ENCODE measurements at places on chromosomes 3 and 15.

DNA sequence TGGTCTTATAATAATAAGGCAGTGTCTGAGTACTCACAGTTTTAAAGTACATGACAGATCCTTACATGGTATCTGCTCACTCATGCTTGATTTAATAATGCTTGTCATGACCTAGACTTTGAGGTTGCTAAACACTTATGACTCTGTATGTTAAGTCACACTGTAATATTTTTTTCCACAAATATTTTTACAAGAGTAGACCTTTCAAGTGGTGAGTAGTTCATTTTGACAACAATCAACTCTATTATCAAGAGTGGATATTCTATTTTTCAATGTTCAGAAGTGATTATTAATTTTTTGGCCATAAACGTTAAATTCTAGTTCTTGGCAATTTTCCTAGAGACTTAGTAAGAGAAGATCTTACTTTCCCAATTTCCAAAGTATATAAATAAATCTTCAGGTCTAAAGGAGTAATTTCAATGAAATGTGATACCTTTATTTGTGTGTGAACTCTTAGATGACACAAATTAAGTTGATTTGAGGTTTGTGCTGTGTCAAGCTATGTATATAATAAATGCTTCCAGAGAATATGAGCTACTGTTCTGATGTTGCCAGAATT is 104.5 kb downstream of the NLGN1 start:
- H3K4me3 ChIP-seq: no peak overlapping the region
- no peak overlapping the region for H3K27ac ChIP-seq
- H3K36me3 ChIP-seq: no peaks in the 10 kb centered on the region
- no peaks in the 10 kb centered on the region for H3K4me1 ChIP-seq
- DNase-seq: no peak

GRCh38 chr3:170502297-170502696 is 83.6 kb downstream of the SLC7A14 start:
- H3K4me3 ChIP-seq: no peak overlapping the region
- no peak for DNase-seq
- H3K27me3 ChIP-seq: no peaks in the 10 kb centered on the region
- H3K27ac ChIP-seq: no peak overlapping the region
- no peaks in the 10 kb centered on the region for H3K36me3 ChIP-seq

DNA sequence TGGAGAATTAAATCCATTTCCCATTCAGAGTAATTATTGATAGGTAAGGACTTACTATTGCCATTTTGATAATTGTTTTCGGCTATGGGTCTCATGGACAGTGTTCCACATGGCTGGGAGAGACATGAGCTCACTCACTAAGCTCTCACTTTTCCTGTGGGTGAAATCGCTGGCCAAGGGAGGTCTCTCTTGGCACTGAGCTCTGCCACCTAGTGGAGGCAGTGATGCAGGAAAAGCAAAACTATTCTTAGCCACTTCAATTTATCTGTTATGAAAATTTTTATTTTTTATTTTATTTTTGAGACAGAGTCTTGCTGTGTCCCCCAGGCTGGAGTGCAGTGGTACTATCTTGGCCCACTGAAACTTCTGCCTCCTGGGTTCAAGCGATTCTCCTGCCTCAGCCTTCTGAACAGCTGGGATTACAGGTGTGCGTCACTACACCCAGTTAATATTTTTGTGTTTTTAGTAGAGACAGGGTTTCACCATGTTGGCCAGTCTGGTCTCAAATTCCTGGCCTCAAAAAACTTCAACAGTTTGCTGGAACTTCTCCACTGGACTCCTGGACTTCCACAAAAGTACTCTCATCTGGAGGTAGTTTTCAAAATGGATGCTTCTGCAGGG is 4.7 kb upstream of the RNF13 start:
- H3K27ac ChIP-seq: no peak overlapping the region
- H3K4me1 ChIP-seq: no peaks in the 10 kb centered on the region
- peak; percentile 70 for DNase-seq
- H3K36me3 ChIP-seq: no peaks in the 10 kb centered on the region

DNA sequence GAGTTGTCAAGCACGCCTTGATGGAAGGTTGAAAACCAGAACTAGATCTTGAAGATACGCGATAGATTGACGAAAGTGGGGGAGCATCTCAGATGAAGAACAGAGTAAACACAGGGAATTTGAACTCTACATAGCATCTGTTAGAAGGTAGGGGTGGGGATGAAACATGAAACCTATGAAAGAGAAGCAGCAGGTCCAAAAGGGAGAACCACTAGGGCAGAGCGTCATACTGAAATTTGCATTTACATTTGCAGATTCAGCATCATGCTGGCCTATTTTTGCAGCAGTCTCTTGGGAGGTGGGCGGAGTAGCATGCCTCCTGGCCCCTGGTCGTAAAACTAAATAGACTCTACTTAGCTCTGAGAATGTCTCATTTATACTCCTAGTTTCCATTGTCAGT is 46.1 kb upstream of the RASGRP1 start:
- H3K27ac ChIP-seq: no peak overlapping the region
- no peak overlapping the region for H3K4me3 ChIP-seq
- H3K27me3 ChIP-seq: no peaks in the 10 kb centered on the region
- DNase-seq: no peak

DNA sequence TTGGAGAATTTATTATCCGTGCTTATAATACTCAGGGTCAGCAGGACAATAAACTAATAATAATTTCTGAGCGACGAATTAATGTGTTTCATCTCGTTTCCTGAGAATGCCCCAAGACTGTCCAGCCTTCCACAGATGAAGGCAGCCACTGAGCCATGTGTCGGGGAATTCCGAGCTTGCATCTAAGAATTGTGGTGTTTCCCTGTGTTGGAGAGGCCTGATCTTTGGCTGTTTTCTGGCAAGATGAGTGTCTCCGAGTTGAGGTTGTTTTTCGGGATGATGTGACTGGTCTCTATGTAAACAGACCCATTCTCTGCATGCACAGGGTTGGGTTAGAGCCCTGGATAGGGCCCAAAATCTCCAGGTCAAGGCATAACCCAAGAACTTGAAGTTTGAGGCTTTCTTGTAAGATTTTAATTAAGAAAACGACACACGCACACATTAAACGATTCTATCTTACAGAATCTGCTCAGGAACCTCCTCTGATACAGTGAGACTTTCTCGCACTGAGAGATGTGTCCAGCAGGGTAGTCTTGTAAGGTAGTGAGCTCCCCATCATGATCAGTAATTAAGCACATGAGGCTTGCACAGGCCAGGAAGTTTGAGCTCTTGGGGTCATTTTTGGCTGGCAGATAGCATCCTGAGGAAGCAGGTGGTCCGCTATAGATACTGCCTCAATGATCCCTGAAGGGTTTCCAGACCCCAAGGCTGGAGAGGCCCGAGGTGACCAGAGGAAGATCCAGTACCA is 14.4 kb downstream of the FGD5 start:
- no peak for DNase-seq
- peaks cover 22% of the 10 kb centered on the region for H3K4me1 ChIP-seq
- H3K27me3 ChIP-seq: no peaks in the 10 kb centered on the region
- no peak overlapping the region for H3K27ac ChIP-seq
- no peaks in the 10 kb centered on the region for H3K36me3 ChIP-seq
- no peak overlapping the region for H3K4me3 ChIP-seq

GRCh38 chr3:100912976-100913545 is 80.2 kb downstream of the ABI3BP start:
- H3K36me3 ChIP-seq: no peaks in the 10 kb centered on the region
- H3K27me3 ChIP-seq: no peaks in the 10 kb centered on the region
- no peak overlapping the region for H3K4me3 ChIP-seq
- no peak for DNase-seq
- no peaks in the 10 kb centered on the region for H3K4me1 ChIP-seq

DNA sequence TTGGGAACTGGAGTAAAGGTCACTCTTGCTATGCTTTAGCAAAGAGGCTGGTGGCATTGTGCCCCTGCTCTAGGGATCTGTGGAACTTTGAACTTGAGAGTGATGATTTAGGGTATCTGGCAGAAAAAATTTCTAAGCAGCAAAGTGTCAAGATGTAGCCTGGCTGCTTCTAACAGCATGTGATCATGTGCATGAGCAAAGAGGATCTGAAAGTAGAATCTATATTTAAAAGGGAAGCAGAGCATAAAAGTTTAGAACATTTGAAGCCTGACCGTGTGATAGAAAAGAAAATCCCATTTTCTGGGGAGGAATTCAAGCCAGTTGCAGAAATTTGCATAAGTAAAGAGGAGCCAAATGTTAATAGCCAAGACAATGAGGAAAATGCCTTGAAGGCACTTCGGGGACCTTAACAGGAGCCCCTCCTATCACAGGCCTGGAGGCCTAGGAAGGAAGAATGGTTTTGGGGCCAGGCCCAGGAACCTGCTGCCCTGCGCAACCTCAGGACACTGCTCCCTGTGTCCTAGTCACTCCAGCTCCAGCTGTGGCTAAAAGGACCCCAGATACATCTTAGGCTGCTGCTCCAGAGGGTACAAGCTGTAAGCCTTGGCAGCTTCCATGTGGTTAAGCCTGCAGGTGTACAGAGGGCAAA is 212.2 kb upstream of the LINGO1 start:
- no peak overlapping the region for H3K27ac ChIP-seq
- no peak for DNase-seq
- no peak overlapping the region for H3K4me3 ChIP-seq

GRCh38 chr15:66698318-66698961 is 3.6 kb upstream of the SMAD6 start:
- peaks cover 11% of the 10 kb centered on the region for H3K4me1 ChIP-seq
- H3K36me3 ChIP-seq: no peaks in the 10 kb centered on the region
- no peak overlapping the region for H3K4me3 ChIP-seq
- peak; percentile 96 for DNase-seq
- peak overlapping the region; percentile 56 for H3K27ac ChIP-seq

GRCh38 chr3:184315543-184315867 is 1.1 kb downstream of the EIF4G1 start:
- DNase-seq: no peak
- peaks cover 5% of the 10 kb centered on the region for H3K36me3 ChIP-seq
- H3K27ac ChIP-seq: peak overlapping the region; percentile 92
- H3K4me1 ChIP-seq: peaks cover 4% of the 10 kb centered on the region

GRCh38 chr15:20645956-20646355 is 104.4 kb upstream of the GOLGA6L6 start:
- H3K4me1 ChIP-seq: no peaks in the 10 kb centered on the region
- no peak overlapping the region for H3K27ac ChIP-seq
- no peak for DNase-seq
- H3K27me3 ChIP-seq: no peaks in the 10 kb centered on the region
- H3K4me3 ChIP-seq: no peak overlapping the region
- H3K36me3 ChIP-seq: no peaks in the 10 kb centered on the region

GRCh38 chr3:11651900-11652299 is 8.2 kb upstream of the VGLL4 start:
- H3K27ac ChIP-seq: no peak overlapping the region
- no peaks in the 10 kb centered on the region for H3K36me3 ChIP-seq
- DNase-seq: no peak
- no peaks in the 10 kb centered on the region for H3K27me3 ChIP-seq
- H3K4me1 ChIP-seq: peaks cover 4% of the 10 kb centered on the region
- no peak overlapping the region for H3K4me3 ChIP-seq

DNA sequence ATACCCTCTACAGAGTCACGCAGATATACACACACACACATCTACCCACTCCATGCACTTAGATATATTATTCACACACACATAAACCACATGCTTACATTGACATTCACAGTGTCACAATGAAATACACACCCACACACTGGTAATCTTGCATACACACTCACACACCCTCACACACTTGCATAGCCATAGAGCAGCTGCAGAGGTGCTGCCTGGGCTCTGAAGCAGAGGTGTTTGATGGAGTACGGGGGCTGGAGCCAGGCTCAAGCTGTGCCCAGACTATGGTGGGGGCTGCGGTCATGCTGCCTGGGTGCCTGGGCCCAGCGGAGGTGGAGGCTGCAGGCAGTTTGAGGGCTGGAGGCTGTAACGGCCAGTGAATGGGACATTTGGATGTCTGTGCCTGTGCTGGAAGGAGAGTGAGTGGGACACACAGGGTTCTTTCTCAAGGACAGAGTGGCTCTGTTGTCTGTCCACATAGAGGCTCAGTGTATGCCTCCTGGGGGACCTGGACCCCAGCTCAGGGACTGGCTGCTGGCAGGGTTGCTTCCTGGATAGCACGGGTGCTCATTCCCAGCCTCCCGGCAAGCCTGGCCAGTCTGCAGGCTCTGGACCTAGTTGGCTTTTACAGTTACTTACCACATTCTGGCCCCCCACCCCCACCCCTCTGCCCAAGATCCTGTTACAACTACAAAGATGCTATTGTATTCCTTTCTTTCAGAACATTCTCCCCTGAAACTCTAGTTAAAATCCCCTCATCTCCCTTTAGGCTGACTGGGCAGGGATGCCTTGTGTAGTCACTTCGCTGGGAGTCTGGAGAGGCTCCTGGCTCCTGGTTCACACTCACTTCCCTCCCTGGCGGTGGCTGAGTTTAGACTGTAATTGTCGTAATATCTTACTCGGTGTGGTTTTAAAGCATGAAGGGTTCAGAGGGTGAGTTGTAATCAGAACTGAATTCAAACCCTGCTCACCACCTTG is 12.5 kb downstream of the GASK1A start:
- no peak overlapping the region for H3K27ac ChIP-seq
- H3K4me3 ChIP-seq: no peak overlapping the region
- H3K27me3 ChIP-seq: no peaks in the 10 kb centered on the region

GRCh38 chr15:90557186-90558084 is 27.7 kb downstream of the CRTC3 start:
- no peak overlapping the region for H3K4me3 ChIP-seq
- H3K4me1 ChIP-seq: no peaks in the 10 kb centered on the region
- H3K27me3 ChIP-seq: no peaks in the 10 kb centered on the region
- DNase-seq: no peak
- no peak overlapping the region for H3K27ac ChIP-seq

- peak overlapping the region; percentile 13 for H3K27ac ChIP-seq
- H3K4me3 ChIP-seq: no peak overlapping the region
- H3K4me1 ChIP-seq: peaks cover 37% of the 10 kb centered on the region
- H3K36me3 ChIP-seq: no peaks in the 10 kb centered on the region
- H3K27me3 ChIP-seq: no peaks in the 10 kb centered on the region
Measured at GRCh38 chr15:90035095-90035839, 34.1 kb downstream of the ZNF710 start.

- H3K36me3 ChIP-seq: no peaks in the 10 kb centered on the region
- H3K27me3 ChIP-seq: no peaks in the 10 kb centered on the region
- no peak overlapping the region for H3K4me3 ChIP-seq
- H3K4me1 ChIP-seq: peaks cover 5% of the 10 kb centered on the region
Measured at GRCh38 chr3:141426404-141427034, 58.2 kb downstream of the ZBTB38 start.

DNA sequence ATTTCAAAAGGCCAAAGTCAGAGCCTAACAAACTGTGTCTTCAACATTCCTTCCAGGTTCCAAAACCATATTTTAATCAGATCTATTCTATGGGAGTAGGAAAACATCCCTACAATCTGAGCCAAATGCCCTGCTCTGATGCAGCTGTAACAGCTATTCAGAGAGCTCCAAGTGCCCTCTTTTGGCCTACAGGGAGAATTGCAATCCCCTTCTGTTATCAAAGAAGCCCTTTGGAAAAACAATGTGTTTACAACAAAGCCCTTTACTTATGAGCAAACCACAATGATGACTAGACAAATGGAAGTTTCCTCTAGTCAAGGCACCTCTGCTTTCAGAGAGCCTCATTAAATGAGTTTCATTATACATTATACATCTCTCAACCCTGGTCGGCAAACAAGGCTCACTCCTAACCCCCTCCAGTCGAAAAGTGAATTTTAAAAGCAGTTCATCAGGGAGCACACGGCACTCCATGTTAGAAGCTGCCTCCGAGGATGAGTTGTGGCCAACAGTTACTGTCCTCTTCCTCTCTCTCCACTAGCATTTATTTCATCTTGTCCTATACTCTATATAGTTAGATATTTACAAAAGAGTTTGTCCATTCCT is 42.6 kb upstream of the TMCO5A start:
- H3K27ac ChIP-seq: no peak overlapping the region
- H3K36me3 ChIP-seq: no peaks in the 10 kb centered on the region
- H3K4me1 ChIP-seq: no peaks in the 10 kb centered on the region
- no peak overlapping the region for H3K4me3 ChIP-seq
- H3K27me3 ChIP-seq: no peaks in the 10 kb centered on the region
- DNase-seq: peak; percentile 63

Data from mesendoderm (in vitro differentiated cells).